RCC 7860 (cell line): ENCODE measurements at places on chromosomes 1 and 21.

DNA sequence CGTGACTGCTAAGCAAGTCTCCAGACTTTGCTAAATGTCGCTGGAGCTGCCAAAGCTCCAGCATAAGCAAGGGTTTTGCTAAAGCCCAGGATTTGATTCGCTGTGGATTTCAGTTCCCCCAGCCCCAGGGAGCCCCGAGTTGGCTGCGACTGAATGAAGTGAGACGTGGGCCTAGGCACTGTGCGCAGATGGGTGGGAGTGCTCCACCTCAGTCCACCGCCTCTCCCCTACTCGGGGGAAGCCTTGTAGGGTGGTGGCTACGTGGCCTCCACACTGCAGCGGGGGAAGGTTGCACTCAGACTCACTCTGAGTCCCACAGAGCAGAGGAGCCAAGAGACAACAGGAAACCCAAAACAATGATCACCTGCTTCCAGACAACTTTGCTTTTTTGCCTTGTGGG, 397.8 kb upstream of the VAMP3 start:
- no peak for DNase-seq

GRCh38 chr1:245800901-245801605, 646.3 kb downstream of the KIF26B start:
- DNase-seq: no peak

DNA sequence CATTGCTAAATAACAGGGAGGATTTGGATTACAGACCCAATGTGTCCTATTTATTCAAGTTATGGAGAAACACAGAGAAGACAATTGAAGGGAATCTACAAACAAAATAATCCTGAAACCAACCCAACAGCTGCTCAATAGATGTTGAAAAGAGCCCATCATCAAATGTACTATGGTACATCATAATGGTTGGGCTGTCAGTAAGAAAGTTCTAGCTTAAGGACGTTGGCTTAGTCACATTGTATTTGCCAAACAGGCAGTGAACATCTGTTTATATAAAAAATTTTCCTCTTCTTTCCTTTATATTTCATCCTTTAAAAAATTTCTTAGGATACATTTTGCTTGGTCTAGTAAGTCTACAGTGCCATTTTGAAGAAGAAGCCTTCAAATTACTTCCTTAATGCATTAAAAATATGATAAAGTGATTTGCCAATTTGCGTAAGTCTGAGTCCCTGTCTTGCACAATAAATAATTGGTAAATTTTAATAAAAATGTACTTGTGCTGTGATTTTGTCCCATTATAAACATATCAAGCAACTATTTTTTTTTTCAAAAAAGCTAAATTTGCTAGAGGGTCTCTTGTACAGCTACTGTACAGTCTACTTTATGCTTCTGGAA, 14.4 kb downstream of the MAP3K7CL start:
- no peak for DNase-seq

- no peak for DNase-seq
These were observed 169.2 kb downstream of the LMX1A start for GRCh38 chr1:165187031-165188009.

DNA sequence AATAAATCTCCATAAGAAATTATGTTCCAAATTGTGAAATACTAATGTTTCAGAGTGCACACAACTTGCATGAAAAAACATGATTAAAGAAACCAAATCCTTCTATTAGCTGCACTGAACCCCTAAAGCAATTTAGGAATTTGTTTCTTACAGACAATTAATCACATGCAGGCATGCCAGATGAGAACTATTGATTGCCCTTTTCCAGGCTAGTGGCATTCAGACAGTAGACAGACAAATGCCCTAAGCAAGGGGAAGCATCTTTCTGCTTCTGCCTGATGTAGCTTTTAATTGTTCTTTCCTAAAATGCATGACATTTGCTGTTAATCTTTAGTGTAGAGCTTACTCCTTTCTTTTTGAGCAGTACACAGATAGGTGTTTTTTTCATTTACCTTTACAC, 229.5 kb downstream of the DPYD start:
- no peak for DNase-seq

DNA sequence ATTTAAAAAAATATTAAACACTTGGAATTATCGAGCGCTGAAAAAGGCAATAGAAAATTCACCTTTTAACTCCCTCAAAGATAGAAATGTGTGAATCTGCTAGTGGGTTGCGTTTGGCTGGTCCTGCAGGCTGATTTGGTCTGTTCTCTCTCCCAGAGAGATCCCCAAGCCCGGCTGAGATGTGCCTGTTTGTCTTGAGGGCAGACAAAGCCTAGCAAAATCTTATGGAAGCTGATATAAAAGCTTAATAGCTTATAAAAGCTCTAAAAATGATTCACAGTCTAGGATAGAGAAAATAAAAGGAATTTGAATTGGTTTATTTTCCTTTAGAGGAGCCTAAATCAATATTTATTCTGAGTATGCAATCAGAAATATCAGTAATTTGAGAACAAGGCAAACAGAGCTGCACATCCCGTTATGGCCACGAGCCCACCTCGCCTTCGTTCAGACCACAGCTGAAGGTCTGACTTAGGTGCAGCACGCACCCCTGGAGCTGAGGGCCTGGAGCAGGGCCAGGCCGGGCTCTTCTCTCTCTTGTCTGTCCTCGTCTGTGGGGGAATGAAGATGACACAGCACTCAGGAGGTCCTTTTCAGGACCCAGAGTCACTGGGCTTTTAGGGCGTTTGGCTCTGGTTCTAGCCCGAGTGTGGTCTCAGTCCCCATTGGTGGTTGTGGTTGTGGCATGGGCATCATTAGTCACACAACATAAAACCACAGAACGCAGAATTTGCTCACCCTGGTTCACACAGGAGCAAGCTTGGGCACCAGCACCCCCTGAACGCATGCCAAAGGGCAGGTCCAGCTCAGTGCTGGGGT, 18.6 kb downstream of the PDE9A start:
- peak; percentile 68 for DNase-seq

DNA sequence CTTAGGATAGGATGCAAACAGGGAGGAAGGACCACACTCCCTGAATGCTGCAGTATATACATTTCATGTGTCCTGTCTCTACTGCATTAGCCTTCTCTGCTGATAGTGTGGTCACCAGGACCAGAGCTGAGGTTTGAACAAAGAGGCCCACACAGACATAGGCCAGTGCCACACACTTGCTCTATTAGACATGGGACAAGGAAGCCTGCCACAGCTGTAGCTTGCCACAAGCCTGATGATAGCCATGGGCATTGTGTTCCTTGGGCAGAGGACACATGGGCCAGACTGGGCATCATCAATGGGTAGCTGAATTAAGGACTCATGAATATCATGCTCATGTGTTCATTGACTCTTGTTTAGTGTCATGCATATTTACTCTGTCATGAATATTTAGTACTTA, 10.4 kb downstream of the CAMSAP2 start:
- DNase-seq: no peak

GRCh38 chr1:29548091-29548490, 311.8 kb downstream of the PTPRU start:
- no peak for DNase-seq

DNA sequence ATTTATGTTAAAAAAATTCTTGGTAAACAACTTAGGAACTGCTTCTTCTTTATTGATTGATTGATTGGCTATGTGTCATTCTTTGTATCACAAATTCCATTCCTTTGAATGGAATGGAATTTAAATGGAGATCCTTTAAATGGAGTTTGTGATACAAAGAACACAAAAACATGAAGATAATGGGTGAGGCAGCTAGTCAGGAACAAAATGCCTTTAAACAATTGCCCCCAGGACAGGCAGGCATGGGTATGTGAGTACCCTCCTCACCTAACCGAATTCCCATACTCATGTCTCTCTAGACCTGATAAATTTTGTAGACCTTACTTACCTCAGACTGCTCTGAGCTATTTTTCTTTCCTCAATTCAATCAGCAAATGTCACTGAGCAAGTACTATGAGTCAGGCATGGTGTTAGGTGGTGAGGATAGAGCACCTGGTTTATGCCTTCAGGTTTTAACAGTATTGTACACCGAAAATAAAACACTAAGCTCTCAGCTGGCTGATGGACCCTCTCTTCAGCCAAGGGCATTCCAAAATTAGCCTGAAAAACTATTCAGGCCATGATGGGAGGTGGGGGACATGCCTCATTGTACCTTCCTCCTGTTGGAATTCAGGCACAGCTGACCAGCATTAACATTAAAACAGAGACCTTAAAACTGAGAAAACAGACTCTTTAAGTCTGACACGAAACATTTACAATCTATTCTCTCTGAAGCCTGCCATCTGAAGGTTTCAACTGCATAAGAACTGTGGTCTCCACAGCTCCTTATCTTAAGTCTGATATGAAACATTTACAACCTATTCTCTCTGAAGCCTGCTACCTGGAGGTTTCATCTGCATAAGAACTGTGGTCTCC, 58.9 kb downstream of the OLFML3 start:
- DNase-seq: no peak

DNA sequence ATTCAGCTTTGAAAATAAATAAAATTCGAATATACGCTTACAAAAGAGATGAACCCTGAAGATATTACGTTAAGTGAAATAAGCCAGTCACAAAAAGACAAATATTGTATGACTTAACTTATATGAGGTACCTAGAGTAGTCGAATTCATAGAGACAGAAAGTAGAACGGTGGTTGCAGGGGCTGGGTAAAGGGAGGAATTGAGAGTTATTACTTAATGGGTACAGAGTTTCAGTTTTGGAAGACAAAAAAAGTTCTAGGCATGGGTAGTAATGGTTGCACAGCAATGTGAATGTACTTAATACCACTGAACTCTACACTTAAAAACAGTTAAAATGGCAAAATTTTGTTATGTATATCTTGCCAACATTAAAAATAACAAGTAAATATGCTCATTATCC, 48.6 kb upstream of the ZNHIT6 start:
- DNase-seq: no peak

GRCh38 chr1:99740141-99740540, 26.3 kb downstream of the FRRS1 start:
- DNase-seq: no peak

GRCh38 chr1:224300346-224300745, 29.6 kb downstream of the NVL start:
- DNase-seq: peak; percentile 73

DNA sequence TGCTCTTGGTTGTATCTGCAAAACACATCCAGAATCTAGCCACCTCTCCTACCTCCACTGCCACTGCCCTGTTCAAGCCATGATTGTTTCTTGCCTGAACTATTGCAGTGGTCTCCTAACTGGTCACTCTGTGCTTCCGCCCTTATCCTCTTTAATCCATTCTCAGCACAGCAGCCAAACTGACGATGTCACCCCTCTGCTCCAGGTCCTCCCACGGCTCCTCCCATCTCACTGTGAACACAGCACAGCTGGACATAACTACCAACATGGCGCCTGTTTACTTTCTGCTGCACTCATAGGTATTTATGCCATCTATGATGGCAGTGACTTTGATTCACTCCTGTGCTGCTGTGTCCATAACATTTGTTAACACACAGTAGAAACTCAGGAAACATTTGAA, 406.7 kb downstream of the DISC1 start:
- no peak for DNase-seq

DNA sequence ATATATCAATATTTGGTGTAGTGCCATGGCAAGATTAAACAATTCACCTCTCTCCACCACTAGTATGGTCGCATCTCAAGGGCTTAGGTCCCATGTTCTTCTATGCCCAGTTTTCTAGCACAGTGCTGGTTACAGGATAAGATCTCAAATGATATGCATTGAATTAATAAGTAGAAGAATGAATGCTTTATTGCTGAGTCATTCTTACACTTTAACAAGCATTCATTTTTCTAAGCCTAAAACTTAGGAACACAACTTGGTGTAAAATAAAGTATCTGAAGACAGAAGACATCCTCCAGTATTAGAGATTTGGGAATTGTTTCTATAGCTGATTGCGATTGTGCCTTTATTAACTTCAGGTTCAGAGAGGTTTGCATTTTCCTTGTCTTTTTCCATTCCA, 85.8 kb downstream of the TBX15 start:
- DNase-seq: no peak

DNA sequence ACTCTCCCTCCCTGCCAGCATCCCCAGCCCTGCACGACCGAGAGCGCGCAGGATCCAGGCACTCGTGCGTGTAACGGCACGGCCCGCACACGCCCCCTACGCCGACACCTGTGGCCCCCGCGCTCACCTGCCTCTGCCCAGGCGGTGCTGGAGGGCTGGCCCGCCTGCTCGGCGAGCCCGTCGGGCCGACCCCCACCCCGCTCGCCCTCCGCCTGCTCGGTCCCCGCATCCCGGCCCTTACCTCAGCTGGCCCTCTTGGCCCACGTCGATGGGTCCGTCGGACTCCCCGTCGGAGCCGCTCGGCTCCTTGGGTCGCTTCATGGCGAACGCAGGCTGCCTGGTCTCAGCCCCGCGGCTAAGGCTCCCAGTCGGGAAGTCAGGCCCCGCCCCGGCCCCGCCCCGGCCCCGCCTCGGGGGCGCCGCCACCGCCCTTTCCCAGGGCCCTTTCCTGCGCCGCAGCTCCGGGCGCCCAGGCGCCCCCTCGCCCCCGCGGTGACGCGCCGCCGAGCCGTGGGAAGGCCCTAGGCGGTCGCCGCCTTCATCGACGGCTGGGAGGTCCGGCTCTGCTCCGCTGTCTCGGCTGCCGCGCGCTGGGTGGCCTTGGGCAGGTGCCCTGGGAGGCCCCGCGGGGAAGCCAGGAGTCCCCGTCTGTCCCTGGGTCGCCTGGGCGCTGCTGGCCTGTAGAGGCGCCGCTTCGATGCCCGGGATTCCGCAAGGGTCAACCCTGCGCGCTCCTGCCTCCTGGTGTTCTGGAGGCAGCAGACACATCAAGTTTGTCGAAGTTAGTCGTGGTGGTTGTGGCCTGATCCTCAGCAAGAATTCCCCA, at the start of gene HEYL:
HEYL (minus strand) TSS at position 339 of the 826 bp plus-strand sequence; CDS start at position 321, 18 bp downstream.
- no peak for DNase-seq
